Left kidney (tissue), 8 donors: ENCODE measurements at places on chromosomes 4 and X. TPM values are rescaled to one million over a fixed set of nuclear protein-coding genes. Genes with fewer than 3 reads are reported as not detected.

HSFX2 gene
- polyA plus RNA-seq, result 1.0 TPM

DNA sequence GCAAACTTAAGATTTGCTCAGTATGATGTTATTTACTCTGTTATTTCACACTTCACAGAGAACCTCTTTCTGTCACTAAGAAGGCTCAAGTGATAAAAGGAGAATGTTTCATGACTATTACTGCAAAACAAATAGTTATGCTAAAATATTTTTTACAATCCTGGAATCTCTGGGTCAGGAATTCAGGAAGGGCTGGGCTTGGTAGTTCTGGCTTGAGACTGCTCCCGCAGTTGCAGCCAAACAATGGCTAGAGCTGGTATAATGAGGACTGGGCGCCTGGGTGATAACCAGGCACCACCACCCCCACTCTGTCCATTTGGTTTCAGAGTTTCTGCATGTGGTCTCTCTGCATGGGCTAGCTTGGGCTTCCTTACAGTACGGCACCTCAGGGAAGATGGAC lies 28.7 kb upstream of the SPP1 start:
- no peak for DNase-seq

GRCh38 chrX:103398421-103398864 lies 22.1 kb downstream of the BEX3 start:
- no peak for DNase-seq

- DNase-seq, result no peak
Observed at GRCh38 chrX:20116087-20116576, 575 bp downstream of the MAP7D2 start.

- no peak for DNase-seq
Observed at GRCh38 chrX:109623997-109624396, 975 bp downstream of the KCNE5 start.

GRCh38 chr4:189200353-189200752 lies 740.3 kb upstream of the FRG1 start:
- DNase-seq, result no peak

DNA sequence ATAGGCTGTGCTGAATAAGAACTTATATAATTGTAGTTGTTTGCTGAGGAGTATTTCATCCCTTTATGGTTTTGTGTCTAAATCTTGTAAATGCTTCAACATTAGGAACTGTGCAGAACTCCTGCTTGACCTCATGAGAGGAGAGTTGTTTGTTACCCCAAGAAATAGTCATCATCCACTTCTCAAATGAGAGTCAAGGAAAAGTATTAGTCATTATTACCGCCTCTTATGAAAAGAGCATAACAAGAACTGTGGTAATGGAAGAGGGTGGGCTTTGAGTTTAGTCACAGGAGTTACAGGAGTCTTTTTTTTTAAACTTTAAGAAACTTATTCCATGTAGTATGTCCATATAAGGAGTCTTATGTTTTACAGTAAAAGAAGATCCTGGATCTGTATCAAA lies 132.9 kb downstream of the RAP1GDS1 start:
- no peak for DNase-seq

NIPAL1 gene
- polyA plus RNA-seq, result 11.0 TPM

GRCh38 chr4:111454961-111455360 lies 690.3 kb upstream of the FAM241A start:
- DNase-seq, result no peak

ATOH1 gene
- not detected for polyA plus RNA-seq

- DNase-seq, result no peak
Observed at GRCh38 chrX:52082578-52082977, 13.6 kb upstream of the MAGED4B start.

TASL gene
- 0.47 TPM for polyA plus RNA-seq

DNA sequence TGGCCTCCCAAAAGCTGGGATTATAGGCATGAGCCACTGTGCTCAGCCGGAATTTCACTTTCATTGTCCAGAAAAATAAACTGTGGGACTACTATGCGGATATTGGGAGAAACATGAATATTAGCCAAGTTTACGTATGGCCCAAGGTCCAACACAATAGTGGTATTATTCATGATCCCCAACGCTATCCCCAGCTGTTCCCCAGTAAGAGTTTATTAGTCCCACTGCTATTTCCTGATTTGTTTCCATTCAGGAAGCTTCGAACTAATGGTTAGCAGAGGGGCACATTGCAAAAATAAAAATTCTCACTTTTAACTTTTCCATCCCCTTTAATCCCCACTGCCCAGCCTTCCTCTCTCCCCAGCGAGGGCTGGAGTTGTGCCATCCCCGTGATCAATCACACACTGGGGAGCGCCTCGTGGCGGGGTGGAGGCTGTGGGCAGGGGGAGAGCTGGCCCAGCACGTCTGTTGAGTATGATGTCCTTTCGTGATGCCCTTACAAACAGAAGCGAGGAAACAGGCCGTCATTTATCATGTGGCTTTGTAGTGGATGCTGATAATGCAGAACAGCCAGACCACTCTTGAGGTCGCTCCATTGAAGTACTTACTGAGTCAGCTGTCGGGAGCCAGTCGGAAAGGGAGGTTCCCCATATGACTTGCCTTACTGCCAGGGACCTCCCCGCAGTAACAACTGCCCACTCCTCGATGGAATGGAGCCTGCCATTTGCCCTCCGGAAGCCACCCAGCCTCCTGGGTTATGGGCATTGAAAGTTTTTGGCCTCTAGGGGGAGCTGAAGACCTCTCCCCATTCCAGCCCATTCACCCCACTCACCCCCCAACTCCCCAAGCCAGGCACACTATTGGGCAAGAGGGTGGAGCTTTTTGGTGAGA lies 117.0 kb downstream of the KDR start:
- DNase-seq, result no peak

GRCh38 chr4:566508-567295 lies 9.4 kb downstream of the TMEM271 start:
- no peak for DNase-seq

- no peak for DNase-seq
Observed at GRCh38 chr4:53608242-53608641, 17.0 kb upstream of the LNX1 start.

PHKA1 gene
- 6.7 TPM for polyA plus RNA-seq

GRCh38 chr4:88722828-88723227 lies 25.2 kb upstream of the NAP1L5 start:
- DNase-seq, result no peak

SPANXD gene
- not detected for polyA plus RNA-seq

DNA sequence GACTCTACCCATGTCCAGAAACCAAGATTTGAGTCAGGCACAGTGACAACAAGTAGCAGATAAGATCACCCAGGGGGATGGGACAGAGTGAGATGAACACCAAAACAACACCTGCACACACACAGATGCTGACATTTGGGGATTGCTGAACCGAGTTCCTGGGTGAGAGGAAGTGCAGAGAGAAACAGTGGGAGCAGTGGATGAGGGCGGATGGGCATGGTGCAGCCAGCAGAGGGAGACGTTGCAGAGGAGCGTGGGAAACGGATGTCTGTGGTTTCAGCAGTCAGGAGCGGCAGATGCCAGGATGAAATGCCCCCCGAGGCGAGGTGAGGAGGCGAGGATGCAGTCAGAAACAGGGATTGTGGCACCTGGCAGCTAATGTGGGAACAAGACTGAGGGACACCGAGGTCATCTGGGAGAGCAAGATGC lies 78.6 kb upstream of the STS start:
- DNase-seq, result no peak

GRCh38 chrX:42846741-42847140 lies 68.8 kb upstream of the PPP1R2C start:
- DNase-seq, result no peak

- DNase-seq, result no peak
Observed at GRCh38 chr4:48591372-48591771, 101.3 kb downstream of the ZAR1 start.

DNA sequence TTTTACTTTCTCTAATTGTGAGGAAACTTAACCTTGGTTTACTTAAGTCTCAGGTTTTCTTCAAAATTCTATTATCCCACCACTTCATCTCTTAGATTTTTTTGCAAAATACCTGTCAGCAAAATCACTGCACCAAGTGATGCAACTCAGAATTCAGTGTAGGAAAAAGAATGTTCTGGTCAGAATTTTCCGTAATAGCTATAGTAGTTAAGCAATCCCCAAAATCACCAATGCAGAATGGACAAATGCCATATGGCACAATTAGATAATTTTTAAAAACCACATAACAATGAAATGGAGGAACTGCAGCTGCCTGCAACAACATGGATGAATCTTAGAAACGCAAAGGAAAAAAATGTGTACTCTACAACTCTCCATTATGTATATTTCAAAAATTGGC lies 373.1 kb downstream of the NAF1 start:
- no peak for DNase-seq

BMP3 gene
- 18.7 TPM for polyA plus RNA-seq

DCLK2 gene
- polyA plus RNA-seq, result 12.0 TPM

BGN gene
- 148 TPM for polyA plus RNA-seq

DNA sequence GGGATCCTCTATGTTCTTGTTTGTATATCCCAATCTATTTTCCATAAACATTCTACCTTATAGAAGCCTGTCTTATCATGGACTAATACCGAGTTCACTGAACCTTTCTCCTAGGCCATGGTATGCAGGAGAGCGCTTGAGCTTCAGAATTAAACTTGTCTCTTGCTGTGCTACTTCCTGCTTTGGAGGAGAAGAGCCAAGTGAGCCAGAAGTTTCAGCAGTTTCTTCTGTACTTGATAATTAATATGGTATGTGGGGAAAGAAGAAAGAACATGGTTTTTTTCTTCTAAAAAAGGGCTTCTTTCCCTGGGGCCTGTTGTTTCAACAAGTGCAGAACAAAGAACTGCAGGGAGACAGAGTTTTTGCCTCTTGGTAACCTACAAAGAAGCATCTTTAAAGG lies 172.8 kb downstream of the ATG4A start:
- no peak for DNase-seq

- no peak for DNase-seq
Observed at GRCh38 chr4:174444390-174444789, 77.9 kb downstream of the HPGD start.

DNA sequence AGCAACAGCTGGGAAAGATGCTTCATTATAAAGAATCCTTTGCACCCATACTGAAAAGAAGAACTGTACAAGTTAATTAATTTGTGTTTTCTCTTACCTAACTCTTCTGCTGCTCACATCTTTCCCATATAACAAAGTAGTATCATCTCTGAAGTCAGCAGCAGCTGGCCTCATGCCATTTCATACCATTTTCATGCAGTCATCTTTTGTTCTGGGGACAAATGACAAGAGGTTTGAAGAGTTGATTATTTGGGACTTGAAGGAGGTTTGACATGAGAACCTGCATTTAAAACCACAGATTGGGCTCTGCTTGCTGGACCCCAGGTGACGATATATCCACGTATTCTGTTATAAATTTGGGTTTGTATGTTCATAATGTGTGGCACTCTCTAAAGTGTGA lies 430.3 kb downstream of the SPRY1 start:
- no peak for DNase-seq

HNRNPH2 gene
- 145 TPM for polyA plus RNA-seq

TENT5D gene
- polyA plus RNA-seq, result 0.12 TPM

GRCh38 chr4:55124322-55125076 lies 896 bp downstream of the KDR start:
- no peak for DNase-seq

PAGE4 gene
- polyA plus RNA-seq, result 0.30 TPM

ZDHHC15 gene
- 9.1 TPM for polyA plus RNA-seq

- DNase-seq, result no peak
Observed at GRCh38 chrX:1442724-1443367, 9.9 kb downstream of the ASMTL start.

DNA sequence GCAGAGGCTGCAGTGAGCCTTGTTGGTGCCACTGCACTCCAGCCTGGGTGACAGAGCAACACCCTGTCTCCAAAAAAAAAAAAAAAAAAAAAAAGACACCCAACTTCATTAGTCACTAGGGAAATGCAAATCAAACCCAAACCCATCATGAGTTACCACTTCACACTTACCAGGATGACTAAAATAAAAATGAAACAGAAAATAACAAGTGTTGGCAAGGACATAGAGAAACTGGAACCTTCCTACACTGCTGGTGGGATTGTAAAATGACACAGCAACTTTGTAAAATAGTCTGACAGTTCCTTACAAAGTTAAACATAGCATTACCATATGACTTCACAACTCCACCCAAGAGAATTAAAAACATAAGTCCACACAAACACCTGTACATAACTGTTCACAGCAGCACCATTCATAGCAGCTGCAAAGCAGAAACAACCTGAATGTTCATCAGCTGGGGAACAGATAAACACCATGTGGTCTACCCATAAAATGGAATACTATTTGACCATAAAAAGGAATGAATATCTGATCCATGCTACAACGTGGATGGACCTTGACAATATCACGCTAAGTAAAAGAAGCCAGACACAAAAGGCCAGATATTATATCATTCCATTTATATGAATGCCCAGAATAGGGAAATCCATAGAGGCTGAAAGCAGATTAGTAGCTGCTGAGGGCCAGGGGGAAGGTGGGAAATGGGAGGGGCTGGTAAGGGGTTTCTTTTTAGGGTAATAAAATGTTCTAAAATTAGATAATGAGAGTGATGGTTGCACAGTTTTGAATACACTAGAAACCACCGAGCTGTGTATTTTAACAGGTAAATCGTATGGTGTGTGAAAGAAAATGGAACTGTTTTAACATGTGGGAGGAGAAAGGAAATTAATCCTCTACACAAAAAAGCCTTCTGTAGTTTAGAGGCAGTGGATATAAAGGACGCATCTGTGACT lies 18.3 kb downstream of the CD99L2 start:
- no peak for DNase-seq

DNA sequence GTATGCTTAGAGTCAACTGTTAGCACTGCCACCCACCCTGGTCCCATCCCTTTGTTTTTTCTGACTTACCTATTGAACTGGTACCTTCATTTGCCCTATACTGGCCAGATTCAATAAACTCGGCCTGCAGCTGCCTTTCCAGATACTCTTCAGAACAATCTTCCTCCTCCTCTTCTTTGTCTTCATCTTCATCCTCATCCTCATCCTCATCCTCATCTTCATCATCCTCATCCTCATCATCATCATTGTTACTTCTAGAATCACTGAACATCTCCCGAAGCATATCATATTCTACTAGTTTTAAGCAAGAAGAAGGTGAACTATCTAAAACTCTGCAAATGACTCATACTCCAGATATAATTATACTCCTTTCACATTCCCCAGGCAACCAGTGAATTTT lies 14.9 kb downstream of the TAF7L start:
- no peak for DNase-seq

HEPH gene
- polyA plus RNA-seq, result 53.6 TPM

DNA sequence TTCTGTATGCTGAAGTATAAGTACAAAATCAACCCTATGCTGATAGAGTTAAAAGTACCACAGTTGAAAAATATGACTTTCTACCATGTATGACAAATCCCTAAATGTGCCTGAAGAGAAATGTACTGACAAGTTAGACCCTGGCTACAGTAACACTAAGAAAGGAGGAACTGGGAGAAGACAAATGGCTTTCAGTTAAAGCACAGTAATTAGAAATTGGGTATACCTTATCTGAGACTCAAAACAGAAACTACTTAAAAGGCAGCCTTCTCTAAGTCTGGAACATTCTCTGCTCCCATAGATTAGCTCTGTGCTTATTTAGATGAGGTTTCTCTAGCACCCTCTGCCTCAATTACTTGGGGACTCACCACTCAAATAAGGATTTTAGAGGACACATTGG lies 189.1 kb downstream of the GPC3 start:
- no peak for DNase-seq
